NCI-H1436 treated with DMSO at 0.1 percent for 48 hours (cell line): ENCODE measurements at places on chromosomes 13 and 19.

- no peak for DNase-seq
Observed at GRCh38 chr13:32277839-32278238, 37.3 kb downstream of the ZAR1L start.

GRCh38 chr13:109333893-109334651 lies 452.3 kb downstream of the IRS2 start:
- no peak for DNase-seq

- no peak for DNase-seq
Observed at GRCh38 chr13:21231426-21231940, 55.0 kb downstream of the MRPL57 start.

GRCh38 chr13:111422348-111422747 lies 101.9 kb downstream of the TEX29 start:
- DNase-seq: no peak

DNA sequence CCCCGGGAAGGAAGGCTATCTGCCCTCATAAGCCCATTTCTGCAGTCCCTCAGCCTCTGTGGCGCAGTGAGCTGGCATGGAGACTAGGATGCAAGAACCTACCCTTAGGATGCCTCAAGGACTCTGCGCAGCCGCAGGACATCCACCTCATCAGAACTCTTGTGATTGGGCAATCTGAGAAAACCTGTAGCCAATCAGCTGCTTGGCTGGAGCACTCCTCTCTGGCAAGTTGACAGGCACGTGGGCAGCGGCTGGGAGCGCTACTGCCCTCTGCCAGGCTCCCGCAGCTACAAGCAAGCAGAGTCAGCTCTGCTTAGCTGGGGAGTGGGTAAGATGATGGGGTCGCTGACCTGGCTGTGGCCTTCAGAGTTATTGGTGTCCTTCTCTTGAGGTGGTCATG lies 1.5 kb upstream of the ECSIT start:
- peak; percentile 83 for DNase-seq
